Immature natural killer cell (primary cell): ENCODE measurements at places on chromosomes 2 and 18.

GRCh38 chr18:13137670-13138419 is 80.7 kb upstream of the LDLRAD4 start:
- DNase-seq, result peak; percentile 80

DNA sequence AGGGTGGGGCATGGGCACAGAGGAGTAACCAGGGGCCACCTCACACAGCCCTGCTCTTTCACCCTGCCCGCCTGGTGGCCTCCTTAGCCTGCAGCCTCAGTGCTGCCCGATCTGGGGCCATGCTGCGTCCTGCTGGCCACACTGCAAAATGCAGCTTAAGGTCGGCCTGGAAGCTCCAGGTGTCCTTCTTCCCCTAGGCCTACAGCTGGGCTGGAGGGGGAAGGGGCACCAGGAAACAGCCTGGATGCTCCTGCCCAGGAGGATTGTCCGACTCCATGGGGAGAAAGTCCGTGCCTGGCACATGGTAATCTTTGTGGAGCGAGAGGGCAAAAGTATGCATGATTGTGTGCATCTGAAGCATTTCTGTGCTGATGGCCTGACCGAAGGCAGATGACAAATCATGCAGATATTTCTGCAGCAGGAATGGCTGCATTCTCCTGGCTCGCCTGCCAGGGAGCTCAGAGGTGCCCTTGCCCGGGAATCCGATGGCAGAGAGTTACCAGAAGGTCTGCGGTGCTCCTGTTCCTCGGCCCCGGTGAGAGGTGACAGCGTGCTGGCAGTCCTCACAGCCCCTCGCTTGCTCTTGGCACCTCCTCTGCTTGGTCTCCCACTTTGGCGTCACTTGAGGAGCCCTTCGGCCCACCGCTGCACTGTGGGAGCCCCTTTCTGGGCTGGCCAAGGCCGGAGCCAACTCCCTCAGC is 12.8 kb upstream of the ALPP start:
- no peak for DNase-seq

DNA sequence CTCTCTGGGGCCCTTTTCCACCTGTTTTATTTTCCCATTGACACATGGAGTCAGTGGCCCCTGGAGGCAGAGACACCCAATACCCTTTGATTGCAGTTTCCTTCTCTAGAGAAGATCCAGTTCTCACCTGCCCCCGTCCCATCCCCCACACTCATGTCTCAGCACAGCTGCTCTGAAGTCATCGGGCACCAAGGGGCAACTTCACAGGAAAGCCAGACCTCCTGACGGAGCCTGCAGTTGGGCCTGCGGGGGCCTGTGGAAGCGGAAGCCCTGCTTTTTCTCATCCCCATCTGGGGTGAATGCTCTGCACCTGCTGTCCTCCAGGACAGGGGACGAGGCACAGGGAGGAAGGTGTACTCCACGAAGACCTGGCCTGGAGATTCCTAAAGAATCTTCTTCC is 308.3 kb upstream of the EPAS1 start:
- DNase-seq, result no peak

GRCh38 chr2:205858881-205859441 is 176.7 kb downstream of the NRP2 start:
- DNase-seq, result no peak

DNA sequence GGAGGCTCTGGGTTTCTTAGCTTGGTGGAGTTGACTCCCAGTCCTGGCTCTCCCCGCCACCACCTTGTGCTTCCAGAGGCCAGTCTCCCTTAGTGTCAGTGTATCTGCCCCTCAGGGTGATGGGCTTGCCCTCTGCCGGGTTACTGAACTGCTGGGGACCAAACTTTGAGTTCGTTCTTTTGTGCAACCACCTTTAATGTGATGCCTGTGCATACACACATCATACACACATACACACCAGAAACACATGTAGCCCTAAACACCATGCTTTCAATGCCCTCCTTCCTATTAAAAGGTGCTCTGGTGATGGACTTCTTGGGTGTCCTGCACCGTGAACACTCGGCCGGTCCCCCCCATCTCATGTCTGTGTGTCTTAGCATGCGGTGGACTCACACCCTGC is 315.1 kb upstream of the EPAS1 start:
- no peak for DNase-seq

GRCh38 chr18:35933982-35934381 is 38.5 kb upstream of the RMP24 start:
- no peak for DNase-seq

- DNase-seq, result no peak
Observed at GRCh38 chr18:61606759-61607158, 273.5 kb downstream of the CDH20 start.

GRCh38 chr2:207353836-207354235 is 175.9 kb upstream of the CREB1 start:
- DNase-seq, result no peak

- DNase-seq, result no peak
Observed at GRCh38 chr2:8517850-8518498, 163.9 kb upstream of the ID2 start.

- no peak for DNase-seq
Observed at GRCh38 chr2:40409734-40410133, 42.2 kb downstream of the SLC8A1 start.
